ENCODE measurements at places on chromosomes 1 and 21. TPM values are rescaled to one million over a fixed set of nuclear protein-coding genes. Genes with fewer than 3 reads are reported as not detected.

Gene CD2
- 0.18 TPM for total RNA-seq

Gene PEAR1
- 33.2 TPM for total RNA-seq

Gene LCE2C
- total RNA-seq = not detected

Gene SLC2A5
- 7.5 TPM for total RNA-seq

Gene CD1D
- 5.0 TPM for total RNA-seq

Gene SIK1
- 22.8 TPM for total RNA-seq

Gene HECTD3
- total RNA-seq = 18.2 TPM

Gene KLHDC9
- total RNA-seq = 10.7 TPM

Gene FHAD1
- total RNA-seq = 3.2 TPM

Gene SHE
- total RNA-seq = 14.1 TPM

Gene RIMKLA
- total RNA-seq = 0.35 TPM

Gene NGF
- total RNA-seq = 2.2 TPM

Gene KIF21B
- 3.2 TPM for total RNA-seq

Gene CHRM3
- 20.2 TPM for total RNA-seq

Gene TBCE
- 20.2 TPM for total RNA-seq

Gene RPTN
- total RNA-seq = not detected

Gene CHI3L1
- total RNA-seq = 10.3 TPM

Gene CD160
- 0.18 TPM for total RNA-seq

Gene CFAP107
- 0.12 TPM for total RNA-seq

Gene FNDC5
- total RNA-seq = 55.6 TPM

Gene PCAT6
- total RNA-seq = not detected

Gene VWA5B1
- total RNA-seq = 2.4 TPM

Gene PIK3C2B
- total RNA-seq = 40.3 TPM

Gene OR14K1
- total RNA-seq = not detected

Gene DENND2C
- total RNA-seq = 5.8 TPM

Gene AZIN2
- 15.0 TPM for total RNA-seq

Gene C8B
- not detected for total RNA-seq

Gene OLIG2
- total RNA-seq = 0.06 TPM

Gene VPS45
- 46.2 TPM for total RNA-seq

Gene IGSF21
- 0.88 TPM for total RNA-seq

Gene SPATA45
- 0.47 TPM for total RNA-seq

Gene CYB5RL
- 8.7 TPM for total RNA-seq

Gene PALMD
- 12.4 TPM for total RNA-seq

Gene LRRN2
- 10.2 TPM for total RNA-seq

Measured in metanephros (tissue), 2 donors.